NCI-H1048 (cell line): ENCODE measurements at places on chromosomes 7 and 10.

- no peak for DNase-seq
Measured at GRCh38 chr7:112462236-112462635, 12.0 kb downstream of the IFRD1 start.

DNA sequence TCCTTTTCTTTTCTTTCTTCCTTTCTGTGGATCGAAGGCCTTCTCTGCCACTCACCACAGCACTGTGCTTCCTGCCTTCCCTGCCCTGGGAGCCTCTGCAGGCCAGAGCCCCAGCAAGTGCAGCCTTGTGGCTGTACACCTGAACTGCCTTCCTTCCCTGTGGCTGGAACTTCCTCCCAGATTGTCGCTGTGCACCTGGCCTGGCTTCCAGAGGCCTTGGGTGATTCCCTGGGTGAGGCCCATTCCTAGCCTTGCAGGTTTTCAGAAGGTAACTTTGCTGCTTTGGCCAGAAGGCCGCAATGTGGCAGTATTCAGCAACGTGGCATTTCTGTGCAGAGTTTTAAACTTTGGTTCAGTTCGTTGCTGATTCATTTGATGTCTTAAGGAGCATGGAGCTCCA lies 50.1 kb upstream of the RASGEF1A start:
- no peak for DNase-seq

DNA sequence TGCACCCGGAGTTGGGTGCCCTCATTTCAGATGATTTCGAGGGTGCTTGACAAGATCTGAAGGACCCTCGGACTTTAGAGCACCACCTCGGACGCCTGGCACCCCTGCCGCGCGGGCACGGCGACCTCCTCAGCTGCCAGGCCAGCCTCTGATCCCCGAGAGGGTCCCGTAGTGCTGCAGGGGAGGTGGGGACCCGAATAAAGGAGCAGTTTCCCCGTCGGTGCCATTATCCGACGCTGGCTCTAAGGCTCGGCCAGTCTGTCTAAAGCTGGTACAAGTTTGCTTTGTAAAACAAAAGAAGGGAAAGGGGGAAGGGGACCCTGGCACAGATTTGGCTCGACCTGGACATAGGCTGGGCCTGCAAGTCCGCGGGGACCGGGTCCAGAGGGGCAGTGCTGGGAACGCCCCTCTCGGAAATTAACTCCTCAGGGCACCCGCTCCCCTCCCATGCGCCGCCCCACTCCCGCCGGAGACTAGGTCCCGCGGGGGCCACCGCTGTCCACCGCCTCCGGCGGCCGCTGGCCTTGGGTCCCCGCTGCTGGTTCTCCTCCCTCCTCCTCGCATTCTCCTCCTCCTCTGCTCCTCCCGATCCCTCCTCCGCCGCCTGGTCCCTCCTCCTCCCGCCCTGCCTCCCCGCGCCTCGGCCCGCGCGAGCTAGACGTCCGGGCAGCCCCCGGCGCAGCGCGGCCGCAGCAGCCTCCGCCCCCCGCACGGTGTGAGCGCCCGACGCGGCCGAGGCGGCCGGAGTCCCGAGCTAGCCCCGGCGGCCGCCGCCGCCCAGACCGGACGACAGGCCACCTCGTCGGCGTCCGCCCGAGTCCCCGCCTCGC lies at the start of gene EGFR:
Gene EGFR, plus strand, starts transcription at position 657 of the 830 bp plus-strand sequence. CDS start 261 bp downstream, outside the sequence.
- peak; percentile 19 for DNase-seq

DNA sequence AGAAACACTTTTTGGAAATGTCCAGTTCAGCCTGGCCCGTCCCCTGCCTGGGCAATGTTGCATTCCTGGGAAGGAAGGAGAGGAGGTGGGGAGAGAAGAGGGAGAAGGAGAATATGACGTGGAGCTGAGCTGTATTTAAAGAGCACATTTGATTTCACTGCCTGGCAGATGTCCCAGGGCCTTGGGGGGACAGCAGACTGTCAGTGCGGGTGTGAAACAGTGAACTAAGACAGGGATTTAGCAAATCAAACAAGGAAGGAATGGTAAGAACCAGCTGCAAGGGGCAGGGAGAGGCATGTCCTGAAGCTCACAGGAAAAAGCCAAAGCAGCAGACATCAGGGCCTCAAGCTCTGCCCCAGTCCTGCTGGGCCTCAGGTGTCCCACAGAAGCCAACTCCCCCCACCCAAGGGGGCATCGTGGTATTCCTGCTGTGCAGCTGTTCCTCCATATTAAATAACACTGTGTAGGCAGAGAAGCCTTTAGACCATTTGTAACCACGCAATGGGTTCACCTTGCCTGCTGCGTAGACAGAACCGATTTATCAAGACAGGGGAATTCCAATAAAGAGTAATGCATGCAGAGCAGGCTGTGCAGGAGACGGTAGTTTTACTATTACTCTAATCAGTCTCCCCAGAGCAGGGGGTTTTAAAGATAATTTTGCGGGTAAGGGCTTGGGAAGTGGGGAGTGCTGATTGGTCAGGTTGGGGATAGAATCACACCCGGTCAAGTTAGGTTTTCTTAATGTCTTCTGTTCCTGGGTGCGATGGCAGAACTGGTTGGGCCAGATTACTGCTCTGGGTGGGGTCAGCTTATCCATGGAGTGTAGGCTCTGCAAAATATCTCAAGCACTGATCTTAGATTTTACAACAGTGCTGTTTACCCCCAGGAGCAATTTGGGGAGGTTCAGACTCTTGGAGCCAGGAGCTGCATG lies 18.3 kb downstream of the LEP start:
- no peak for DNase-seq

DNA sequence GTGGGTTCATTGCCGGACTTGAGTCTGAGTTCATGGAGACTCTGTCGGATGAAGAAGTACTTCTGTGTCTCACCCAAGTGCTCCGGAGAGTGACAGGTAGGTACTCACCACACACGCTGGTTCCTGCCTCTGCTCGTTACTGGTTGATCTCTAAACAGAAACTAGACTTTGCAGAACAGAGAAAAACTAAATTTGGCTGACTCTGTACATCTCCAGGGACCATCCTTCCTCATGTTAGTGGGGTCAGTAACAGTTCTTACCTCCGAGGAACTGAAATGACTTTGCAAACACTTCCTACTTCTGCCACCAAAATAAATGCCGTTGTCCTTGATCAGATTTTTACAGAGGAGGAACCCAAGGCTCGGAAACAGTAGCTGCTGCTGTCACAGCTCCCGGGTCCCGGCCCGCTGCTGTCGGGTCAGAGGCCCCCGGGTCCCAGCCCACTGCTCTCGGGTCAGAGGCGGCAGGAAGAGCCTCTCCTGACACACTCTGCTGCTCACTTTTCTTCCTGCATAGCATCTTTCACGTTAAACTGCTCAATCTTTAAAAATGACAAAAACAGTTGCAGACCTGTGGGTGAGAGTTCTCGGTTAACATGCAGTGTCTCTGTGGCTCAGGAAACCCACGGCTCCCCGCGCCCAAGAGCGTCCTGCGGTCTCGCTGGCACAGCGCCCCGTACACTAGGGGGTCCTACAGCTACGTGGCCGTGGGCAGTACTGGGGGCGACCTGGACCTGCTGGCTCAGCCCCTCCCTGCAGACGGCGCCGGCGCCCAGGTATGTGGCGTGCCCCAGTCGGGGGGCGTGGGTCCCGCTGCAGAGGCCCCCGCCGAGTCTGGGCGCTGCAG lies 4.8 kb upstream of the MTG1 start:
- DNase-seq = no peak

DNA sequence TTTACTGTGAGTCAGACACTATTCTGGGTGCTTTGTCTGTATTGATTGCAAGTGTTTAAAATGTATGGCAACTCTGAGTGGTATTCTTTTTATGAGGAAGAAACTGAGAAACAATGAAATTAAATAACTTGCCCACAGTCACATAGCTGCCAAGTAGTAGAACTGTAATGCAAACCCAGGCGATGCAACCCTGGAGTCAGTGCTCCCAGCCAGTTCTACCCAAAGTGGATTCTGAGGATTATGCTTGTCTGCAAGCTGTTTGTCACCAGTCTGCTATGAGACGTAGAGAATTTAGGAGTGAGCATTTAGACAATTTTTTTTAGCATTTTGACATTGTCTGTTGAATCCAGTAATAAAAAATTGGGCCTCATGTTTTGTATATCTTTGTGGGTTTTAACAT lies 306.0 kb upstream of the LRGUK start:
- DNase-seq = no peak

DNA sequence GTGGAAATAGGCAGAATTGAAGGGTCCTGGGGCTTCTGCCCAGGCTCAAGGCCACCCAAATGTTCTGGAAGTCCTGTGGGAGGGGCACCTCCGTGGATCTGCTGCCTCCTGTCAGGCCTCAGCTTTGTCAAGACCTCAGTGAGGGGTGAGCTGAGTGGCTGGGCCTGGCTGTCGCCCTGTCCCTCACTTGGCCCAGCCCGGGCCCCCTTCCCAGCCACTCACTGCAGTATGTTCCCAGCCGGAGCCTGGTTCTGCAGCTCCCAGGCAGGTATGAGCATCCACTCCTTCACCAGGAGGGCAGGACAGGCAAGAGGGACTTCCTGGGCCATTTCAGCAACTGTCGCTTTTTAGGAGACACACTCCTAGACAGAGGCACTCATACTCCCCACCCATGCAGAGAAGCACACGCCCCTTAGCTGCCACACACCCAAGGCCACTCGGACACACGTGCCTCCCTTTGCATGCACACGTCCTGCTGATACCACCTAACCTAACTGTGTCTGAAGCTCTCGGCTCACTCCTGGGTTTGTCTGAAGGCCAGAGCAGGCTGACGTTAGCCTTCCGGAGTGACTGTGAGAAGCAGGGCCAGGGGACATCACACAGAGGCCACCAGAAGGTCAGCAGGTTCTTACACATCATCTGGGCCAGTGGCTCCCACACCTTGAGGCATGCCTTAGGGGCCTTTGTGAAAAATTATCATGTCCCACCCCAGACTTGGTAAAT lies 72.2 kb upstream of the COL13A1 start:
- no peak for DNase-seq

DNA sequence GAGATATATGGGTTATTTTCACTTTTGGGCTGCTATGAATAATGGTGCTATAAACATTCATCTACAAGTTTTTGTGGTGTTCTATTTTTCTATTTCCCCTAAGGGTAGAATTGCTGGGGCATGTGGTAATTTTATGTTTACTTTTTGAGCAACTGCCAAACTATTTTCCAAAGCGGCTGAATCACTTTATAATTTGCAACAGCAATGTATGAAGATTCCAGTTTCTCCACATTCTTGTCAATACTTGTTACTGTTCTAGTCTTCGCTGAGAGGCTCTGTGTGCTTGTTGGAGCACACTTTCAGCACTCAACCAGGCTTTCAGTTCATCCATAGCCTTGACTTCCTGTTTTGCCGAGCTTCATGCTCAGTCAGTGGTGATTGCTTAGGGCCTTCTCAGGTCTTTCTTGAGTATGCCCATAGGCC lies 39.0 kb downstream of the ADK start:
- DNase-seq = peak; percentile 89

DNA sequence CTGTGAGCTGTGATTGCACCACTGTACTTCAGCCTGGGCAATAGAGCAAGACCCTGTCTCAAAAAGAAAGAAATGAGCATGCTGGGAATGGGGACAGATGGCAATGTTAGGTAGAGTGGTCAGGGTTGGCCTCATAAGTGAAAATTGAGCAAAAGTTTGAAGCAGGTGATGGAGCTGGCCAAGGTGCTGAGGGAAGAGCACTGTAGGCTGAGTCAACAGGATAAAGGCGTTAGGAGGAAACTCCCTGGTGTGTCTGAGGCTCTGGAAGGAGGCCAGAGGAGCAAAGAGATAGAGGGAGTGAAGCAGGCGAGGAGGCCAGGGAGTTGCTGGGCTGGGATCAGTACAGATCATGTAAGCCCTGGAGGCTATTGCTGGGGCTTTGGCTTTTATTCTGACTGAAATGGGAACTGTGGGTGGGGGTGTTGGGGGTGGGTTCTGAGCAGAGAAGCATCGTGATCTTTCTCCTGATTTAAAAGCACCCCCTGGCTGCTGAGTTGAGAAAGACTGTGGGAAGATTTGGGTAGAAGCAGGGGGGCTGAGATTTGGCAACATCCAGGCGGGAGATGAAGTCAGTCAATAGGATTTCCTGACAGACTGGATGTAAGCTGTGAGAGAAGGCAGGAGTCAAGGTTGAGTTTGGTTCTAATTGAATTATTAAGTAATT lies 52.5 kb upstream of the VKORC1L1 start:
- DNase-seq = no peak

DNA sequence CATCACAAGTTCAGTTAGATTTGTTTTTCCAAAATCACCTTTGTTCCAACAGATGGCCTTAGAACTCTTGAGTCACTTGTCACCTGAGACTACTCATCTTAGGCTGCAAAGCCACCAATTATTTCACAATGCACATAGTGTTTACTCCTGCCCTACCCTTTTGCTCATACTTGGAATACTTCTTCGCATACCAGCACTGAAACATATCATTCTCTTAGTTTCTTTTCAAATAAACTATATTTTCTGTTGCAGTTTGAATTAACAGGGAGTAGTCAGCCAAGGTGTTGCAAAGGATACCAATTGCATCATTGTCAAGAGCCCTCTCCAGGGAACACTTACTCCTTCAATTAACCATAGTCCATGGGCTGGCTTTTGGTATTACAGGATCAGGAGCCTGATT lies 71.0 kb downstream of the CASD1 start:
- no peak for DNase-seq

DNA sequence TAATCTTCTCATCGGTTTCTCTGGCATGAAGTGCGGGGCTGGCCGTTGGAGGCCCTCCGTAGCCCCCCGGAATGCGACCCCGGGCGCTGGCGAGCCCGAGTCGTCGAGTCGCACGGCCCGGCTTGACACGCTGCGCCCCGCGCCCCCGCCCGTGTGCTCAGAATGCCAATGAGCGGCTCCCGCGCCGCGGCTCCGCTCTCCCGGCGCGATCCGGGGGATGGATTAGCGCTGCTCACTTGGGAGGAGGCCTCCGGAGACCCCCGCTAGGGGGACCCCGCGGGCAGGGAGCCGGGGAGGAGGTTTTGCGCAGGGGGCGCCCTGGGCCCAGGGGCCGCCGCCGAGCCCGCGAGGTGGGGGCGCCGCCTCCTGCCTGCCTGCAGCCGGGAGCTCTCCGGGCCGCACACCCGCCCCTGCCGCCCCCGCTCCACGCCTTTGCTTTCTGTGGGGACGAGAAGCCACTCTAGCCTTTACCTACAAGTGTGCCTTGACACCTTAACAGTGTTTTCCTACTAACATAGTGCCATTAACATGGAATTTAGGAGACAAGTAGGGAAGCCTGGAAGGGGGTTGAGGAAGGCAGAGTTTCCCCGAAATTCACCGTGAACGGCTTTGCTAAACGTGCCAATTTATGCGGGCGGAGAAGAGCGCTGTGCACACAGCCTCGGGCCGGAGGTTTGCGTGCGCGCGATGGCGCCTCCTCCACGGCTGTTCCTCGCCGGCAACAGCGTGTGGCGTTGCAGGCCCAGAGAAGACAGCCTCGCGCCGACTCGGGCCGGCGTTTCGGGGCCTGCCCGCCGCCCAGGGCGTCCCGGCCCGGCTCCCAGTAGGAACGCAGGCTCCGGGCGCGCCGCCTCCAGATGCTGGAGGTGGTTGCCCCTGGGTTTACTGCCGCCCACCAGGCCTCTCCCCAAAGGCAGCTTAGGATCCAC lies 7.1 kb downstream of the SHH start:
- DNase-seq = no peak
